ENCODE measurements at places on chromosomes 2 and 18.

DNA sequence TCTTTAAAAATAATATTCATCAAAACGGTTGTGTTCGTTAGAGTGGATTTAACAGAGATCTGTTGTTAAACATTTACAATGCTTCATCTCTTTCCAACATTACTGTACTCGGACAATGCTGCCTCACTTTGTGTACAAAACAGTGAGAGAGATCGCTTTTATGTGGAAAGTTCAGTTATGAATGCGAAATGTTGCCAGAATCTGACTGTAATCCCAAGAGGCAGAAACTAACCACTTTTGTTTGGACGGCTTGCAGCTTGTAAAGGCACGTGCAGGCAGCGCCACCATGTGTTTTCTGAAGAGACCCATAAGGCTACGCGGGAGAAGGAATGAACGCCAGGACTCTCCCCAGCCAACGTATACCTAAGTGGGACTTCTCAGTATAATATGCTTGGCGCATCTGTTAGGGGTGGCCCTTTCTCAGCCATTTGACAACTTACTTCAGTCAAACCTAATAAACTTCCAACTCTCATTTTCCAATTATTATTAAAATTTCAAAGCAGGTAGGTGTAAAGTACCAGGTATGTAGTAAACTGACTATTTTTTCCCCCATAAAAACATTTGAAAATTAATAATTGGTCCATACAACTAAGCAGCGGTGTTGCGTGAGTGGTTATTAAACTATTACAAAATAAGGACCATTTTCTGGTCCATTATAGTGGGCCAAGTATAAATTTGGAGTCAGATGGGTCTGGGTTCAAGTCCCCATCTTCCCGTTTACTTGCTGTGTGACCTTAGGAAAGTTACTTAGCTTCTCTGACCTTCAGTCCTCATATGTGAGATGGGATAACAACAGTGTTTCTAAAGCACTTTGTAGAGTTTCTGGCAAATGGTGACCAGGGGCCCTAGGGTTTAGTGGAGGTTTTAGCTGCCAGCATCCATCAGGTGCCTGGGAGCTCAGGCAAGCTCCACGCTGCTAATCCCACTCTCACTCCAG is 5.6 kb upstream of the NAPG start:
- no peak for DNase-seq

DNA sequence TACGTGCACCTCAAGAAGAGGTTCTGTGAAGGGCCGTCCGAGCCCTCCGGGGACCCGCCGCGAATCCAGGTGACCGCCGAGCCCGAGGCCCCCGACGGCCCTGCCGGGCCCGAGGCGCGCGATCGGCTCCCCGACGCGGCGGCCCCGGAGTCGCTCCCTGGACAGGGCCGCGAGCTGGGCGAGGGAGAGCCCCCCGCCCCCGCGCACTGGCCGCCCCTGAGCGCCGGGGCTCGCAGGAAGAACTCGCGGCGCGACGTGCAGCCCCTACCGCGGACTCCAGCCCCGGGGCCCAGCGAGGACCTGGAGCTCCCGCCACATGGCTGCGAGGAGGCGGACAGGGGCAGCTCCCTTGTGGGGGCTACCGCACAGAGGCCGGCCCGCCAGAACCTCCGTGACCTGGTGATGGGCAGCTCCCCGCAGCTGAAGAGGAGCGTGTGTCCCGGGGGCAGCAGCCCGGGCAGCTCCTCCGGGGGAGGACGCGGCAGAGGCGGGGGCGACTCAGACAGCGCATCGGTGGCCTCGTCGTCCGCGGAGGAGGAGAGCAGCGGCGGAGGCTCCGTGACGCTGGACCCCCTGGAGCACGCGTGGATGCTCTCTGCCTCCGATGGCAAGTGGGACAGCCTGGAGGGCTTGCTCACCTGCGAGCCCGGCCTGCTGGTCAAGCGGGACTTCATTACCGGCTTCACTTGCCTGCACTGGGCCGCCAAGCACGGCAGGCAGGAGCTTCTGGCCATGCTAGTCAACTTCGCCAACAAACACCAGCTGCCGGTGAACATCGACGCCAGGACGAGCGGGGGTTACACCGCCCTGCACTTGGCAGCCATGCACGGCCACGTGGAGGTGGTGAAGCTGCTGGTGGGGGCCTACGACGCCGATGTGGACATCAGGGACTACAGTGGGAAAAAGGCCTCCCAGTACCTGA is 812 bp downstream of the SOWAHC start:
- no peak for DNase-seq

GRCh38 chr18:79690586-79691482 is 11.2 kb downstream of the CTDP1 start:
- no peak for DNase-seq

- DNase-seq, result no peak
Observed at GRCh38 chr18:43661570-43661969, 384.3 kb upstream of the SYT4 start.

DNA sequence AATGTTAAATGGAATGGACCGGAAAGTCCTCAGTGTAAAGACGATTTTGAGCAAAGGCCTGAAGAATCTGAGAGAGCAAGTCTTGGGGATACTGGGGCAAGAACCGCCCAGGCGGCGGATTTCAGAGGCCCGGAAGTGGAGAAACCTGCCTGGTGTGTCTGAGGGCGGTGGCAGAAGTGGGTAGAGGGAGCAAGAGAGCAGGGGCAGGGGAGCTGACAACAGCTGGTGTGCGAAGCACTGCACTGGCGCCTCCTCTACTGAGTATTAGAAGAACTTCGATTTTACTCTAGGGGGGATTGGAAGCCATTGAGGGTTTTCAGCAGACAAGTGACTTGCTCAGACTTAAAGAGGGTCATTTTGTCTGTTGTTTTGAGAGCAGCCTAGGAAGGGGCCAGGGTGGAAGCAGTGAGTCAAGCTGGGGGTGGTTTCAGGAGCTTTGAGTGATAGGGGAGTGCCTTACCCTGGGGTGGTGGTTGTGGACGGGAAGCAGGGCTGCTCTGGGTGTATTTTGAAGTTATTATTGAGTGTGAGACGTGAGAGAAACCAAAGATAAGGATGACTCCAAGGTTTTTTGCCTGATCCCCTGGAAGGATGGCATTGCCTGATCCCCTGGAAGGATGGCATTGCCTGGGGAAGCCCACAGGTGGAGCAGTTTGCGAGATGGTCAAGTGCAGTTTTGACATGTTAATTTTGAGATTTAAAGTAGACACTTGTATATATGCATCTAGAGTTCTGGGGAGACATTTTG is 52.5 kb downstream of the ZNF236 start:
- no peak for DNase-seq

GRCh38 chr18:7038330-7038851 is 79.2 kb downstream of the LAMA1 start:
- no peak for DNase-seq

DNA sequence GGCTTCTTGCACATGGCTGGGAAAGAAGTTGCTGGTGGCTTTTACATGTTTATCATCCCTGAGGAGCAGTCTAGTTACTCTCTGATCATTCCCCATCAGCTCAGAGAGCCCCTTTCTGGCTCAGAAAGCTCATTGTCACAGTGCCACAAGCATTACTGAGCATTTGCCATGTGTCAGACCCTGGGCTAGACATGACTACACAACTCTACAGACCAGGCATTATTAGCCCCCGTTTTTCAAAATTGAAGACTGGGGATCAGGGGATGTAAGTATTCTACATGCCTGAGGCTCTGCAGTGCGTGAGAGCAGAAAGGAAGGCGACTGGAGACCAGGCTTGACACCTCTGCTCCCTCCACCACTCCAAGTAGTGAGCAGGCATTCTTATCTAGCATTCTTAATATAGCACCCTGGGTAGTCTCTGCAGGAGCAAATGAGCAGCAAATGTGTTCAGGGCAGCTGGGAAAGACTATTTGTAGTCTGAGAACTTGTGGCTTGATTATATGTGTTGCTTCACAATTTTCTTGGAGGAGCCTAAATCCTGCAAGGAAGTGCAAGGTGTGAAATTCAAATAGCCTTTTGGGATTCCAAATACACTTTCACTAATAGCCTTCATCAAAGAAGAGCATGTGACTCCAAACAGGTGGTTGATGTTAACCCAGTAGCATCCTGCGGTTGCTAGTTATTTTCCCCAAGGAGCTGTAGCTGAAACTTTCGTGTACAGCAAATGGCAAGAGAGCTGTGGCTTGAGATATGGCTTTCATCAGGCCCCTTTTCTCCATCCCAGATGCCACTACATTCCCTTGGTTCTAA is 143.2 kb downstream of the DDX1 start:
- DNase-seq, result no peak

- no peak for DNase-seq
Observed at GRCh38 chr2:137321566-137321965, 556.2 kb downstream of the THSD7B start.

DNA sequence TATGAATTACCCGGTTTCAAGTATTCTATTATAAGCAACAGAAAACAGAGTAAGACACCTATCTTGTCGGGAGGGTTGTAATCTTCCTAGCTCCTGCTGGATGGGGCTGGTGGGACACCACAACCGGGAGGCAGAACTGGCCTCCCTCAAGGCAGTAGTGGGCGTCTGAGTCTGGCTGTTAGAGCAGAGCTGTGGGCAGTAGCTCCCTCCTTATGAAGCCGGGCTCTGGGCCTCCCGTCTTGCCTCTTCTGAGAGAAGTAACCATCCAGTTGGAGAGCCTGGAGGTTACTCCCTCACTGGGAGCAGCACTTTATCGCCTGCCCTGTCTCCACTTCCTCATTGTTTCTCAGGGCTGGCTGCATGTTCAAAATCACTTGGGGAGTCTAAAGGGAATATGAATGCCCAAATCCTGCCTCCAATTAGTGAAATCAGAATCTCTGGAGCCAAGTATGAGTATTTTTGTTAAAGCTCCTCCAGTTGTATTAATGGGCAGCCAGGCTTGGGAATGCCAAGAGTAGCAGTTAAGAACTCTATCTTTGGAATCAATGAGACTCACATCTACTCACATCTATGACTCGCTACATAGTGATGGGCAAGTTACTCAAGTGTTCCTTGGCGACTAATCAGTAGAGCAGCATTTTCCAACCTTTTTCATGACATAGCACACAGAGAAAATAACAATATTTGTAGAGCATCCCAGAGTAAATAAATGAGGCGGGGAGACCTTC is 27.3 kb upstream of the NRP2 start:
- no peak for DNase-seq

Data from cortex of kidney (tissue), 1 donor.